ENCODE measurements at places on chromosomes 16 and 17.

GRCh38 chr16:75087375-75087979 lies 29.1 kb downstream of the LDHD start:
- no peak for DNase-seq

DNA sequence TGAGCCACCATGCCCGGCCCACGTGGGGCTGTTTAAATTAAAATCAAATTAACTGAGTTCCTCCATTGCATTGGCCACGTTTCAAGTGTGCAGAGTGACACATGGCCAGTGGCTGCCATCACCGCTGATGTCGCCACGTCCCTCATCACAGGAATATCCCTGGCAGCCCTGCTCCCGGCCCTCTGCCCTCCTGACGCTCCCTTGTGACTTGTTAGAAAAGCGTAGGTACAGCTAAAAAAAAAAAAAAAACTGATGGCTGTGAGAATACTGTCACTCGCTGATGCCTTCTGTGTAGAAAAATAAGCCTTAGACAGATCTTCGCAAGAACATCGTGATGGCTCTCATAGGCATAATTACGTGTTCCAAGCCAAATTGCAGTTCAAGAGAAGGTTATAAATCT lies 21.7 kb downstream of the CARHSP1 start:
- no peak for DNase-seq

GRCh38 chr16:20814784-20815183 lies 8.5 kb downstream of the REXO5 start:
- DNase-seq: no peak

- no peak for DNase-seq
Observed at GRCh38 chr16:73050201-73051099, 2.5 kb upstream of the ZFHX3 start.

GRCh38 chr16:2782583-2783351 lies 4.6 kb downstream of the PRSS33 start:
- no peak for DNase-seq

DNA sequence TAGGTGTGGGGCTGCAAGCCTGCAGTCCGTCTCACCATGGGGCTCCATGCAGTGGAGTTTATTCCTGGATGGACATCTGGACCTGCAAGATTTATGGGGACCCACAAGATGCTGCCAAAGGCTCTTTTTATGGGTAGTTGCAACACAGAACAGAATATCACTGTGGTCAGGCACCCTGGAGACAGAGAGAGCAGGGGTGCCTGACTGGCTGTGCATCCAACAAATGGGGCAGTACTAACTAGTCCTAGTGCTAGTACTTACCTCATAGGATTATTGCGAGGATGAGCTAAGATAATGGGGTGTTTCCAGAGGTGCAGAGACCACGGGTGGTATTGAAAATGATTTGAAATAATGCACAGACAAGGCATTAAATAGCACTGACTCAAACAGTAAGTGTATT lies 42.4 kb upstream of the MMP2 start:
- no peak for DNase-seq

DNA sequence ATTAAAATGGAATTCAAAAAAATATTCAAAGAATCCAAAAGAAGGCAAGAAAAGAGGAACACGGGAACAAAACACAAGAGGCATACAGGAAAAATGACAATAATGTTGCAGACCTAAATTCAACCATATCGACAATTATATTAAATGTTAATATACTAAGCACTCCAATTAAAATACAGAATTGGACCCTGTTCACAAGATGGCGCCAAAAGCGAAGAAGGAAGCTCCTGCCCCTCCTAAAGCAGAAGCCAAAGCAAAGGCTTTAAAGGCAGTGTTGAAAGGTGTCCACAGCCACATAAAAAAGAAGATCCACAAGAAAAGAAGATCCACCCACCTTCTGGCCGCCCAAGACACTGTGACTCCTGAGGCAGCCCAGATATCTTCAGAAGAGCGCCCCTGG lies 6.3 kb upstream of the XAF1 start:
- no peak for DNase-seq

Data from BJ (cell line).